ENCODE measurements at places on chromosomes 2 and 18. TPM values are rescaled to one million over a fixed set of nuclear protein-coding genes. Genes with fewer than 3 reads are reported as not detected.

The DSG4 gene
- under 0.01 TPM for total RNA-seq

The ASB18 gene
- 0.82 TPM for total RNA-seq

- DNase-seq: no peak
Observed at GRCh38 chr2:94970353-94970752, 55.2 kb upstream of the MAL start.

GRCh38 chr2:128390256-128390990, 71.8 kb upstream of the HS6ST1 start:
- DNase-seq: no peak

The DCDC2C gene
- total RNA-seq: 1.2 TPM

The NOSTRIN gene
- total RNA-seq: 2.9 TPM

- no peak for DNase-seq
Observed at GRCh38 chr2:205706769-205707381, 24.6 kb downstream of the NRP2 start.

- DNase-seq: no peak
Observed at GRCh38 chr2:173290046-173290445, 64.6 kb upstream of the CDCA7 start.

The LYG2 gene
- not detected for total RNA-seq

GRCh38 chr18:51235009-51235789, 37.7 kb upstream of the MEX3C start:
- no peak for DNase-seq

The COLEC12 gene
- 16.7 TPM for total RNA-seq

The SCN7A gene
- total RNA-seq: 1.6 TPM

DNA sequence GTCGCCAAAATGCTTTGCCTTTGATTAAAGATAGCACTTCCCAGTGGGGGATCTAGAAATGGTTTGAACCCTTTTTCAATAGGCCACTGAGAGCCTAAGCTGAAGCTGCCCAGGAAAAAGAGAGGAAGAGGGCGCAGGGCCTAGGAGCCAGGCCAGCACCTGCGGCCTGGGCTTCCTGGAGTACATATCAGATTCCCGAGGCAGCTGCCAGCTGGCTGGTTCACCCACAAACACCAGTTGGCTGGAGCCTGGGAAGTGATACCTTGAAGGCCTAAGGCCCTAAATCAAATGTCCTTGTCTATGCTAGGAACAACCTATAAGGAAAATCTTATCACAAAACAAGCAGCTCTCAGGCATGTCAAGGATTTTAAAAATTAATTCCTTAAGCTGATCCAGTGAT, 37.1 kb downstream of the ANKRD44 start:
- no peak for DNase-seq

- DNase-seq: no peak
Observed at GRCh38 chr18:7198326-7198725, 32.6 kb upstream of the LRRC30 start.

DNA sequence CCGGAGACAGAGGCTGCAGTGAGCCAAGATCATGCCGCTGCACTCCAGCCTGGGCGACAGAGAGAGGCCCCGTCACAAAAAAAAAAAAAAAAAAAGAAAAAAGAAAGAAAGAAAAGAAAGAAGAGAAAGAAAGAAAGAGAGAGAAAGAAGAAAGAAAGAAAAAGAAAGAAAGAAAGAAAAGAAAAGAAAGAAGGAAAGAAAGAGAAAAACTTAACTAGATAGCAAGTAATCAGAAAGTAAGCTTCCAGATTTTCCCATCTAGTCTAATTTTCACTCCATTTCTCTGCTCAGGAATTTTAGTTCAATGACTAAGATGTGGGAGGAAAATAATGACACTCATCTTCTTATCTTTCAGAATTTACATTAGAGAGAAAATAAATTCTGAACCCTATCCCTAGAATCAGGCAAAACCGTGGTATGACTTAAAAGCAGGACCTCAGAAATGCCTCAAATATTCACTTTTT, 2.4 kb downstream of the GFPT1 start:
- DNase-seq: no peak

GRCh38 chr2:142915502-142915901, 38.0 kb downstream of the KYNU start:
- DNase-seq: no peak

DNA sequence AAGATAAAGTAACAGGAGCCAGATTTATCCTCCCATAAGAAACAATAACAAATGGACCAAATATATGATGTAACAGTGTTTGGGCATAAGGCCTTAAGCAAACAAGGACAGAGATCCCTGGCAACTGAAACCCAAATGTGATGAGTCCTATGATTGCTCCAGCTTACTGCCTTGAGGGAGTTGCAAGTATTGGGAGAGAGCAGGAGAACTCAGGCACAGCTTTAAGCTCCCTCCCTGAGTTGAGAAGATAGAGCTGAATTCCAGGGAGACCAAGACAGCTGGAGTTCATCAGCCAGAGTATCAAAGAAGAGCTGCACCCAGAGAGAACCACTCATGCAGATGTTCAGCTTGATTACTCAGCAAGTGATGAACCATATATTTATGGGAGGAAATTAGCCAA, 814.5 kb upstream of the RAB6C start:
- no peak for DNase-seq

DNA sequence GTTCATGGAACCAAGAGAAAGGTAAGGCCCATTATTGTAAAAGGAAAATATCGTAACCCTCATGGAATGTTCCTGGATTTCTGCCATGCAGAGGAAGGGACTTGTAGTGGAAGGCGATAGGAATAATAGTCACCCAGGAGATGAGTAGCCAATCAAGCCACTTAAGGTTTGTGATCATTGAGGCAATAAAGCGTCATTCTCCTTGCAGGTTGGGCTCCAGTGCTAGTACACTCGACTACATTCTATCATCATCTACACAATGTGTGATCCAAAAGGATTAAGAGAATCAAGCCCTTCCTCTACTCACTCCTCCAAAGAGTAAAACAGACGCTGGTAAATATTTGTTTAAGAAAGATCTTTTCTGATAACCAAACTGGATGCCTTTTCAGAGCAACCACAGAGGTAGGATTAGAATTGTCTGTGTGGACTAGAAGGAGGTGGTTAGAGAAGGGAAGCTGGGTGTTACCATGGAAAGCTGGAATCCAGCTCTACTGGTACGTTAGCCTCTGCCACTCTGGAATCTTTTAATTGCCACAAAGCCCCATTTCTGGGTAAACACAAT, 245.7 kb downstream of the IKZF2 start:
- no peak for DNase-seq

- no peak for DNase-seq
Observed at GRCh38 chr18:61637905-61638595, 254.8 kb downstream of the RNF152 start.

DNA sequence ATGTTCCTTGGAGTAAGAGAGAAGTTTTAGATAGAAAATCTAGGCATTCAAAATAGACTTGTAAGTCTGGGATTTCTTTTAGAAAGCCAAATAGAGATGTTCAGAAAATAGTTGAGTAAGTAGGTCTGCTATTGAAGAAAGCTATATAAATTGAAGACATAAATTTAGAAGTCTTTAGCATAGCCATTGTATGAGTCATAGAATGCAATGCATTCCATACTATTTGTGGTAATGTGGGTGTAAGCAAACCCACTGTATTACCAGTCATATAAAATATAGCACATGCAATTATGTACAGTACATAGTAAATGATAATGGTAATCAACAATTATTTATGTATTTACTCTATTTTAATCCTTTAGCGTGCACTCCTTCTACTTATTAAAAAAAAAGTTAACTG, 14.1 kb downstream of the MC4R start:
- no peak for DNase-seq

- DNase-seq: no peak
Observed at GRCh38 chr2:146024212-146024743, 1504.4 kb upstream of the ZEB2 start.

The ADD2 gene
- 291 TPM for total RNA-seq

DNA sequence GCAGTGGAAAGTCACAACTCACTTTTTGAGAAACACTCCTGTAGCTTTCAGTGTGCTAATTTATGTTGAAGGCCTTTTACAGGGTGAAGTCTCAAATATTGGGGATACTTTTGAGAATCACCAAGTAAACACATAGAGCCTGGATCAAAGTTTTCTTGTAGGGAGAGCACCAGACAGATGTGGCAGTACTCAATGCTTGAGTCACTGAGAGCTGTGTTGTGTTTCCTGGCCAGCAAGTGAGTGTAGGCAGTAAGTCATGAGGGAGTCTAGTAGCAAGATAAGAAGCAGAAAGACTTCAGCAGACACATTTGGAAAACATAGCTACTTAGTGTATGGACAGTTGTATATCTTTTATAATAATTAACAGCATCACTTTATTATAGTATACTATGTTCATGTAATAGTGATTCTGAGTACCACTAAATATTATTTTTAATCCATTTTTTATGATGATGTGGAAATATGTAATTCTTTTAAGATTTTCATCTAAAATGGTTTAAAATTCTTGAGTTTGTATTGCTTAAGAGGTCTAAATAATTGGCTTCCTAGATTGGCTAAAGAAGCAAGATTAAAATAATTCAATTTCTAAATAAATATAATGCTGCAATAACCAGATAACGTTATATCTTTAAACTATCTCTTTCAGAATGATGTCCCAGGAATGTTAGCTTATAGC, 12.8 kb downstream of the PSMD1 start:
- no peak for DNase-seq

The KIF3C gene
- total RNA-seq: 86.8 TPM

The GREB1 gene
- total RNA-seq: 3.7 TPM

DNA sequence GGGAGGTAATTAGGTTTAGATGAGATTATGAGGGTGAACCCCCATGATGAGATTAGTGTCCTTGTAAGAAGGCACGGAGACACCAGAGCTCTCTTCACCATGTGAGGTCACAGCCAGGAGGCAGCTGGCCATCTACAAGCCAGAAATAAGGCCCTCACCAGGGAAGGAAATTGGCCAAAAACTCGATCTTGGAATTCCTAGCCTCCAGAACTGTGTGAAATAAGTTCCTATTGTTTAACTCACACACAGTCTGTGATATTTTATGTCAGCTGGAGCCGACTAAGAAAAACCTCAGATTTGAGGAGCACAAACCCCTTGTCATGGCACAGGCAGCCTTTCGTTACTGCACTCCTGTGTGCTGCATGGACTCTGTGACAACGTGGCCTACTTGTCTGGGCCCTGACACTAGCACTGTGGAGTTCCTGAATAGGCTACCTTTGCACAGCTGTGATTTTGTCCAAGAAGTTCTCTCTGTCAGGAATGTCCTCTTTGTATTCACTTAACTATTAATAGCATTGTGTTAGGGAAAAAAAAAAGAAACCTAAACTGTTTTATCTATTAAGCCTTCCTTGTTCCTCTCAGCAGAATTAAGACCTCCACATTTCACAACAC, 319.8 kb downstream of the TDRD15 start:
- DNase-seq: no peak

DNA sequence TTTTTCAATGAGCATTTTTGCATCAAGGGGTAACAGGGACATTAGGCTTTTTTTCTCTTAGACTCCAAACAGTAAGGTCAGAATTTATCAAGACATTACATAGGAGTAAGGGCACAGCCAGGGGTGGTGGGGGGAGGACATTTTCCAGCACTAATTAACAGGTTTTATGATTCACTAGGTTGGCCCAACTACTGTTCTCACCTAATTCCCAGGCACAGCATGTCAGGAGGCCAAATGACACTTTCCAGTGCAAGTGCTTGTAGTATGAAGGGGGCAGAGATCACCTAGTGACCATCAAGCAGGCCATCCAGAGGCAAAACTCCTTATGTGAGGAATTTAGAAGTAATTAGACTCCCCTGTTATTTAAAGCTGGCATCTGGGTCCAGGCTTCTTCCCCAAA, 3.9 kb upstream of the MBD2 start:
- no peak for DNase-seq

GRCh38 chr18:1475867-1476266, 571.2 kb downstream of the ADCYAP1 start:
- DNase-seq: no peak

The ACTG2 gene
- 0.82 TPM for total RNA-seq

The HRH4 gene
- not detected for total RNA-seq

The SERPINE2 gene
- total RNA-seq: 36.3 TPM
